Left ventricle myocardium superior (tissue), 1 donor: ENCODE measurements at places on chromosomes 5 and 9. TPM values are rescaled to one million over a fixed set of nuclear protein-coding genes. Genes with fewer than 3 reads are reported as not detected.
A peak's percentile ranks its signal among the peaks of the same experiment; 100 is the strongest.

- DNase-seq, result no peak
Observed at GRCh38 chr5:54388811-54389210, 66.7 kb upstream of the HSPB3 start.

DNA sequence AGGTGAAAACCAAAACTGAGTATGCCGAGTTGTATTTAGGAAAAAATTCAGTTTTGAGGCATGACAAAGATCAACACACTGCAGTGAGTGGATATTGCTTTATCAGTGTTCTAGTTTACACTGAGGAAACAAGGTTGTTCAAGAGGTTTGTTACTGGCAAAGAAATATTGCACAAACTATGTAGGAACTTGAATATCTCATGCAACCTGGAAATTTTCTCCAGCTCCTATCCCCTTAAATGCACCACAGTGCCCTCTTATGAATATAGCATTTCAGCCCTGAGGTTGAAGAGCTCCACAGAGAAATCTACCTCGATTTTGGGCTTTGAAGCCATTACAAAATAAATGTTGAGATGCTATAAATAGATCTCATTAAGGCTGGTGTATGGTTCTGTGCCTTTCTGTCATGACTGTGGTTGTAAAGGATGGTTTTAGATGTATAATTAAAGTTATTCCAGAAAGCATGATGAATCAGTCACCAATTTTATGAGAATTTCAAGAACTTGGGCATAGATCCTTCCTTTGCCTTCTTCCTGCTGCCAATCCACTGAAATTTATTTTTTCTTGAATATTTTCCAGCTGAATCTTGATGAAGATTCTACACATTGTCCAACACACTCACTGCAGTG, 159.3 kb downstream of the SPATA31D1 start:
- DNase-seq, result no peak

- no peak for DNase-seq
Observed at GRCh38 chr9:95497772-95498171, 19.0 kb downstream of the PTCH1 start.

GRCh38 chr9:126956917-126957686, 42.5 kb downstream of the RALGPS1 start:
- peak; percentile 39 for DNase-seq

DNA sequence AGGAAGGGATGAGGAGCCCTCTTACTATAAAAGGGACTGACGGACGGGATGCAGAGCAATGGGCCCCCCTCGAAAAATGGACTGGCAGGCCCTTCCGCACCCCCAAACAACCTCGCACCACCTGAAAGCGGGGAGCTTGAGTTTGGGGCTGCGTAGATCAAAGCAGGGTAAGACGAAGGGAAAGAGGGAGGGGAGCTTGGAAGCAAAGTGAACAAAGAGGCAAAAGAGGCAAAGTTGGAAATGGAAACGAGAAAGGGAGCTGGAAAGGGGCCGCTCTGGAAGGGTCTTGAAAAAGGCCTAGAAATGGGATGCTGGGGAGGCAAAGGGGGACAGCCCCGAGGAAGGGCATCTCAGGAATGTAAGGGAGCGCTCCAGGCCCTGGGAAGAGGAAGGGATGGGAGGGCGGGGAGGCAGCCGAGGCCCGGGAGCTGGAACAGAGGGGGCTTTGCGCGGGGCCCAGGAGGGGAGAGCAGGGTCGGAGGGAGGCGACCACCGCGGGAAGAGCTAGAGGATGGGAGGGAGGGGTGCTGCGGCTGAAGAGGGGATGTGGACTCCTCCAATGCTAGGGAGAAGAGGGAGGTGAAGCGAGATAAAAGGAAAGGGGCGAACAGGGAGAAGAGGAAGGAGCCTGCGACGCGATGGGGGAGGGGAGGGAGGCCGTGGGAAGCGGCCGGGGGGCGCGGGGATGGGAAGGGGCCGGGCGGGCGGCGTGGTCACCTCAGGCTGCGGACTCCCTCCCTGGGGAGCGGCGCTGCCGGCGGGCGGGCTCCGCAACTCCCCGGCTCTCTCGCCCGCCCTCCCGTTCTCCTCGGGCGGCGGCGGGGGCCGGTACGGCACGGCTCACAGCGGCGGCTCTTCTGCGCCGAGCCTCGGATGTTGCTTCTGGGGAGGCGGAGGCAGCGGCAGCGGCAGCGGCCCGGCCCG, 577 bp downstream of the RNF145 start:
- DNase-seq, result peak; percentile 66

DNA sequence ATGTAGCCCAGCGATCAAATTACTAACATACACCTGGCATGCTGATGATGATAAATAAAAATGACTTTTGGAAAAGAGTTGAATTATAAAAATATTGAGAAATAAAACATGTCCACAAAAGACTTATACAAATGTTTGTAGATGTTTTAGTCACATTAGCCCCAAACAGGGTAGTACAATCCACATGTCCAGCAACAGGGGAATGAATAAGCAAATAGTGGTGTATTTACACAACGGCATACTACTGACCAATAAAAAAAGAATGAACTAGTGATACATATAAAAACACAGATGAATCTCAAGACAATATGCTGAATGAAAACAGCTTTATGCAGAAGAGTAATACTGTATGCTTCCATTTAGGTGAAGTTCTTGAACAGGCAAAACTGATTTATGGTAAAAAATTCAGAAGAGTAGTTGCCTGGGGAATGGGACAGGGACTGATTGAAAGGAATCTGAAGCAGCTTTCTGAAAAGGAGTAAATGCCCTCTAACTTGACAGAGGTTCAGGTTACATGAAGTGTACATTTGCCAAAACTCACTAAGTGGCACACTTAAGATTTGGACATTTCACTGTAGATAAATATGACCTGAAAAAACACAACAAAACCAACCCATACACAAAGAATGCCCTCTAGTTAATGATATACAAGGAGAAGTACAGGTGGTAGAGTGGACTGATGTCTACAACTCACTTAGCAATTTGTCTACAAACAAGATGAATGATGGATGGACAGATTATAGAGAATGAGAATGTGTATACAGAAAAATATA, 35.4 kb downstream of the ACTL7A start:
- no peak for DNase-seq

DNA sequence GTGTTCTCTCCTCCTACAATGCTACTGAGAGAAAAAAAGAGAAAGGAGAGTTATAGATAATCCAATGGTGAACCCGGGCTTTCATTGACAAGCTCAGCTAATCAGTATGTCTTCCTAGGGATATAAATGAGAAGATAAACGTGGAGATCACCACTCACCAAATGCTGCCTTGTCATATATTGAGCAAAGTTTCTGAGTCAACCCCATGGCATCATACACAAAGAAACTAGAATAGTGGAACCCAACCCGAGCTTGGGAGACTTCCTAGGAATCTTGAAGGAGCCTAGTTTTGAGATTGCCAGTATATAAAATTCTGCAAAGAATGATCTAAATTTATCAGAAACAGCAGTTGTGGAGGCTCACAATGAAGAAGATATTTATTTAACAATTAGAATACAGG, 47.8 kb downstream of the PTPN3 start:
- DNase-seq, result no peak

- DNase-seq, result no peak
Observed at GRCh38 chr9:38316166-38316780, 76.2 kb upstream of the ALDH1B1 start.

GRCh38 chr5:10726913-10727517, 34.0 kb downstream of the DAP start:
- no peak for DNase-seq

GRCh38 chr5:76086095-76086494, 2.9 kb downstream of the SV2C start:
- DNase-seq, result no peak

DNA sequence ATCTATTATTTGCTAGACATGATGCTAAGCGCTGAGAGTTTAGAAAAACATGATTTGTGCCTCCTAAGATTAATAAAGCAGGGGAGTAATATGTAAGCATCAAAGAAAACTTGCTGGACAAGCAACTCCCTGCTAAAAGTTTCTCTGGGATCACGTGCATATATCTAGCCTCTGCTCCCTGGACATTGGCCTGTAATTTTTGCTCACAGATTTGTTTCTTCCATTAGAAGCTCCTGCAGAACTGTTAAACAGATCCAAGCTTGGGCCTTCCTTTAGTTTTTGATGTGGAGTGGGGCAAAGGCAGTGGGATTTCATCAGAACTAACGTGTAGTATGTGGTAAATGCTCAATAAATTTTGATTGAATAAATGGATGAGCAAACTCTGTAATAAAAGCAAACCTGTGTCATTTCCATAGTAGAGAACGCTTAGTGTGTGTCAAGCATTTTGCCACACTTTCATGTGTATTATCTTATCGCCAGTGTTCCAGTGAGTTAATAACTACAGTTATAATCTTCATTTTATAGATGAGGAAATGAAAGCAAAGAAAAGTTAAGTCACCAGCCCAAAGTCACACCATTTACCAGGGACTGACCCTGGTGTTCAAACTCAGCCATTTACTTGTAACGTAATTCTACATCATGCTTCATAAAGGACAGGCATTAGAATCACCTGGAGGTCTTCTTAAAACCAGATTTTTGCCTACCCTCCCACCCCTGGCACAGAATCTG, 100.3 kb downstream of the PCSK5 start:
- no peak for DNase-seq

- peak; percentile 90 for DNase-seq
Observed at GRCh38 chr9:127862075-127863011, 7.9 kb upstream of the ENG start.

DNA sequence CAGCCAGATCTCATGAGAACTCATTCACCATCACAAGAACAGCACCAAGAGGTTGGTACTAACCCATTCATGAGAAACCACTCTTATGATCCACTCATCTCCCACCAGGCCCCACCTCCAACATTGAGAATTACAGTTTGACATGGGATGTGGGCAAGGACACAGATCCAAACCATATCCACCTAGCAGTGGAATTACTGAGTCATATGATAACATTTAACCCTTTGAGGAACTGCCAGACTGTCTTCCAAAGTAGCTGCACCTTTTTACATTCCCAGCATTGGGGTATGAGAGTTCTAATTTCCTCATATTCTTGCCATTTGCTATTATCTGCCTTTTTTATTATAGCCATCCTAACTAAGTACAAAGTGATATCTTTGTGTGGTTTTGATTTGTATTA, 51.9 kb downstream of the CTNNA1 start:
- DNase-seq, result no peak

GRCh38 chr5:56566374-56567249, 248.7 kb upstream of the MAP3K1 start:
- no peak for DNase-seq

- DNase-seq, result no peak
Observed at GRCh38 chr5:170078458-170078857, 27.2 kb upstream of the FOXI1 start.

The PKD2L2 gene
- total RNA-seq, result 0.55 TPM

The RHOBTB3 gene
- 90.0 TPM for total RNA-seq

The GPRIN1 gene
- 0.50 TPM for total RNA-seq

The PTRH1 gene
- 13.4 TPM for total RNA-seq

The NADK2 gene
- total RNA-seq, result 41.3 TPM

The ASPN gene
- 4.5 TPM for total RNA-seq

The C9orf153 gene
- total RNA-seq, result 0.42 TPM

The TMC1 gene
- total RNA-seq, result not detected

The SNCAIP gene
- 1.7 TPM for total RNA-seq

The GFRA3 gene
- total RNA-seq, result 0.72 TPM
